NCI-H1436 (cell line): ENCODE measurements at places on chromosomes 16 and 17.

GRCh38 chr17:43877451-43878155 is 29.7 kb downstream of the MPP2 start:
- no peak for DNase-seq

GRCh38 chr16:25709213-25709612 is 17.5 kb downstream of the HS3ST4 start:
- no peak for DNase-seq

GRCh38 chr17:79955691-79956440 is 79.8 kb downstream of the TBC1D16 start:
- no peak for DNase-seq

DNA sequence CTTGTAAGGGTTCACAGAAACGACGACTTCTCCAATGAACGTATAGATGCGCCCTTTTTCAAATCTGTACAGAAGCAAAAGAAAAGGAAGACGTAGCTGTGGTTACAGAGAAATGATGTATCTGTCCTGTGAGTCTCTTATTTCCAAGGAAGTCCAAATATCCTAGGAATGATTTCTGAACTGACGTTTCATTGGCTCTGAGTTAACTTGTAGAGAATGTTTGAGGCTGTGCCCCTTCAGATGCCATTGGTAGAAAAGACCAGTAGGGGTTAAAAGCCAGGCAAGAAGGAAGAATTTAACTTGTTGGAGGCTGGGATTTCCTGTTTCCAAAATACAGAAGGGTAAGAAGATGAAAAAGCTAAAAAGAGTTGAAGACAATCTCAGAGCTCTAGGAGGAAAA is 96.2 kb downstream of the MYO1D start:
- no peak for DNase-seq

DNA sequence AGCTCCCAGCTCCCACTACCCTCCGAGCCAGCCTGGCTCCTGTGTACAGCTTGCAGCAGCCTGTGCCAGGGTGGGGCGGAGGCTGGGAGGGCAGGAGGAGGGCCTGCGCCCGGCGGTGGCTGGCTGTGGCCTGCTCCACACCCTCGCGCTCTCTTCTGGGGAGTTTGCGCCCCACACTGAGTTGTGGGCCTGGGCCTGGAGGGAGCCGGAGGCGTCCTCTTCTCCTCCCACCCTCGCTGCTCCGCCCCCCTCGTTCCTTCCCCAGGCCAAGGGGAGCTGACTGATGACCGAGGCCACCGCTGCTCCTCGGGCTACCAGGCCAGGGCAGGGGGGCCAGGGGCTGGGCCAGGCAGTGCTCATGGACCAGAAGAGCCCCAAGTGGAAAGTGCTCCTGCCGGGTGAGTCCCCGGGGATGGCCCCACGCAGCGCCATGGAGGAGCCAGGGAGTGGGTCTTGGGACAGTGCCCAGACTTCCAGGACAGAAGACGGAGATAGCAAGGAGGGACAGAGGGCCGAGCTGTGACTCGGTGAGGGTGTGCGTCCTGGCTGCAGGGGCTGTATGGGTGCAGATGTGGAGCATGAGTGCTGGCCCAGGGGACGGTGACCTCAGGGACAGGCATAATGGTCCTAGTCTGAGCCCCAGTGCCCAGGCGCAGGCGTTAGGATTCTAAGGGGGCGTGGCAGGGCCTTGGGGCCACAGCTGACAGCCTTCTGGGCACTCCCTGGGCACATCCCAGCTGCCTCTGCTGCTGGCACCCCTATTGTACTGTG is 242.1 kb upstream of the GSE1 start:
- DNase-seq = no peak

DNA sequence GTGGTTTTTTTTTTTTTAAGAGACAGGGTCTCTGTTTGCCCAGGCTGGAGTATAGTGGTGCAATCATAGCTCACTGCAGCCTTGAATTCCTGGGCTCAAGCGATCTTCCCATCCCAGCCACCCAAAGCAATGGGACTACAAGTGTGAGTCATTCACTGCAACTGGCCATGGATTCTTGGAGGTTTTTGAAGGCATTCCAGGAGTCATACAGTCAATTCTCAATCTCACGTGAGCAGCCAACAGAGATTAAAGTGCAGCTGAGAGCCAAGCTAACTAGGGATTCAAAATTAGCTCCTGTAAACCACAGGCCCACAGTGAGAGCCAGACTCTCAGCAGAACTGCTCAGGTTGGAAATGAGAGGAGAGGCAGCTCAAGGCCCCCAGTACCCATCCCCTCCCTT is 30.2 kb downstream of the XPO6 start:
- DNase-seq = no peak

GRCh38 chr16:27221576-27222248 is 18.4 kb downstream of the KDM8 start:
- no peak for DNase-seq

DNA sequence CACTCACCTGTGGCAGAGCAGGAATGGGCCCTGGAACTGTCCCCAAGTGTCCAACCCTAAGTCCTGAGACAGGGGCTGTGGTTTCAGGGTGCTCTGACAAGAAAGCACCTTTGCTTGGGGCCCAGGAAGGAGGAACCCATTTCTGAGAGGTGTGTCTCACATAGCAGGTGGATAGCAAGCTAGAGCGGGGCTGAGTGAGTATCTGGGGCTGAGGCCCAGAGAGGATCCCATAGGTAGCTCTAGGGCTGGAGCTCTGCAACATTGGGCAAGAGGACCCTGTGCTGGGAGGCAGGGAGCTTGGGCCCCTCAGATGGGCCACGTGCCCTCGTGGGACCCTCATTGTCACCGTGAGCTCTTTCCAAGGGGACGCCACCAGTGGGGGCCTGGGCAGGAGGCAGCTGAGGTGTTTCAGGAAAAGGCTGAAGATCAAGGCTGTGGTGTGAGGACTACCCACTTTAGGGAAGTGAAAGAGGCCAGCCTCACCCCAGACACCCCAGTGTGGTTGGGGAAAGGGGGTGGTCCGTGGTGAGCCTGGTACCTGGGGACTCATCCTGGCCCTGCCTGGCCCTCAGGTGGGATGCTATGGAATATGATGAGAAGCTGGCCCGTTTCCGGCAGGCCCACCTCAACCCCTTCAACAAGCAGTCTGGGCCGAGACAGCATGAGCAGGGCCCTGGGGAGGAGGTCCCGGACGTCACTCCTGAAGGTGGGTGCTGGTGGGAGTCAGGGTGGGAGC is 5.3 kb downstream of the DEF8 start:
- DNase-seq = no peak

- DNase-seq = no peak
These were observed 303.3 kb downstream of the CEP112 start for GRCh38 chr17:65888649-65889048.

GRCh38 chr16:86428729-86429517 is 81.4 kb upstream of the FOXF1 start:
- no peak for DNase-seq

DNA sequence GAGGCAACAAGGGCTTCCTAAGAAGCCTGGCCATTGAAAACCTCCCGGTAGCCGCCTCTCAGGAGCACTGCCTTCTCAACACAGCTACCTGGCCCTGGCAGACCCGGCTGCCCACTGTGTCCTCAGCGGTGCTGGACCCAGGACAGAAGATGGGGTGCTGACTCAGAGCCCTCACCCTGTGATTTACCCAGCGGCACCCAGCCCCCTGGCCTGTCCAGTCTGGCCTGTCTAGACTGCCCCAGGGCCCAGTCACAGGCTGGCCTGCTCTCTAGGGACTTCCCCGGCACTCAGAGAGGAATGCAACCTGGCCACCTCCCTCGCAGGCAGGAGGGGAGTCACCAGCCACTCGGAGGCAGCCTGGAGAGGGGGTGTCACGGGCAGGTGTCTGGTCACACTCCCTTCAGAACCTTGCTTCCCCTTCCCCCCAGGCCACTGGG is 20.1 kb downstream of the PIEZO1 start:
- DNase-seq = no peak

DNA sequence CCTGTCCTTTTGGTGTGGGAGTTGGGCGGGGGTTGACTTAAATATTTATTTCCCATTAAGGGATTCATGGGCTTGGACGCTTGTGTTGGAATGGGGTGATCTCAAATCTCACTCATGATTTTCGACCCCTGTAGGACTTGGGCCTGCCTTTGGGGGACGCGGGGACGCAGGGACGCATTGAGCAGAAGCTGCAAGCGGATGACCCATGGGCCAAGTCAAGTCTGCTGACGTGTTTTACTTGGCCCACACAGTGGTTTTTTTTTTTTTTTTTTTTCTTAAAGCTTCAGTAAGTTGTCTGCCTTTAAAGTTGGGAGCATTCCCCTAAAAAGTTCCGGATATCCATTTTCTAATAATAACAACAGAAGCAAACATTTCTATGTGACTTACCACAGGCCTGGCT is 28.9 kb downstream of the CMIP start:
- DNase-seq = no peak

DNA sequence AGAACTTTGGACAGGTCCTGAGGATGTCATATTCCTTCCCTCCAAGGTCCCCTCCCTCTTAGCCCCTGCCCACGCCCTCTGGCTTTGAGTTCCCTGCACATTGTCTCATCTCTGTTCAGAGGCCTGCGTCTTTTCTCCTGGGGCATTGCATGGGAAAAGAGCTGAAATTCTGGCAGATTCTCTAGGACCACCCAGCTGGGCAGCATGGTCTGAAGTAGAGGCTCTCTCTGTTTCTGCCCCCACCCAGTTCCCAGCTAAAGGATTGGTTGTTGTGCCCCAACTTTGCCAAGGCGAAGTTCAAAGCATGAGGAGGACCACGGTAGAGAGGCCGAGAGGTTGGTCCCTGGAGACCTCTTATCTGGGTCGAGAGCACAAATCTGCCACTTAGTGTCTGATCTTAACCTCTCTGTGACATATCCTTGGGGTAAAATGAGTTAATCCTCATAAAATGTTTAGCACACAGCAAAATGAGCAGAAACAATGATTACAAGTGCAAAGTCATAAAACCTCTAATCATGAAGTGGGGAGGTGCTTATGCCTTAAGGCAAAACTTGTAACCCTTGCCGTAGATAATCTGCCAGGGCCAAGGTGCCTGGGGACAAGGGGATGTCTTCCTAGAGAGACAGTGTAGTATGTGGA is 2.4 kb downstream of the ABAT start:
- DNase-seq = no peak

- no peak for DNase-seq
These were observed 20.1 kb upstream of the ALKBH5 start for GRCh38 chr17:18163547-18163946.

DNA sequence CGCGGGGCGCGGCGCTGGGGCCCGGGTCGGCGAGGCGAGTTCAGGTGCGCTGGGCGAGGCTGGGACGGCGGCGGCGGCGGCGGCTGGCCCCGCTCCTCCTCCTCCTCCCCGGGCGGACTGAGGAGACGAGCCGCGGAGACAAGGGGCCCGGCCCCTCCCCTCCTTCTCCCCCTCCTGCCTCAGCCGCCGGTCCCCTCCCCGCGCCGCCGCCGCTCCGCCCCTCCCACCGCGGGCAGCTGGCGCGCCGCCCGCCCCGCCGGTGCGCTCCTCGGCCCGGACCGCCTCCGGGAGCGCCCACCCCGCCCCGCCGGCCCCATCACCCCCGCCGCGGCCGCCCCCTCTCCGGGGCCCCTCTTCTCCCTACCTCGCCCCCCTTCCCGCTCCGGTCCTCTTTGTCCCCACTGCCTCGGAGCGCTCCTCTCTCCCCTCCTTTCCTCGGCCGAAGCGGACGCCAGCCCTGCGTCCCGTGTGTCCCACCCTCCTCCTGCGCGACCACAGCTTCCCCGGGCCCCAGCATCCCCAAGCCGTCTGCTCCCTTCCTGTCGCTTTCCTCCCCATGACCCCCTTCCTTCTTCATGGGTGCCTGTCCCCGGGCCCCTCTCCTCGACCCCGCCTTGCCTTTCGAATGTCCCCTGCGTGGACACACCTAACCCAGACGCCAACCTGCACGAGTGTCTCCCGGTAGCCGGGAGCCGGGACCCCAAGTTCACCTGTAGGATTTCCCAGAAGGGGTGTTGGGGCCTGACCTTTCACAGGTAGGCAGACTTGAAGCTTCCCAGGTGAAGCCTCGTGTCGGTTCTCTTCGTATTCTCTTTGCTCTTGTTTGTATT is at the start of gene TOX3:
TSS of gene TOX3 (minus strand) at position 140 of the 830 bp plus-strand sequence. CDS start 420 bp downstream, outside the sequence.
- DNase-seq = peak; percentile 67

DNA sequence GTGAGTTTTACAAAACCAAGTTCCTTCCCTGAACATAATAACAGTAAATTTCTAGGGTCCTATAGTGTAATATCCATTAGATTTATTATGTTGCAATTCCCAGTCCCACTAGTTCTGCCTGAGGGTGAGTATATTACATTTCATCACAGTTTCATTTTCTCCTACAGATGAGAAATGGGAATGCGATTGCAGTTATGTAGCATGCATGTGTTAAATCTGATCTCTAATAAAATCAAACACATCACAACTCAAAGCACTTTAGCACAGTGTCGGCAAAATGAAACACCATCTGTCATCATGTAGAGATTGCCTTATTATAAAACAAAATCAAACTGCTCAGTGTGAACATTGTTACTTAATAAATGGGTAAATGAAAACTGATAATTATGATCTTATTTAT is 180.5 kb upstream of the TOX3 start:
- no peak for DNase-seq

- DNase-seq = no peak
These were observed 57.4 kb upstream of the COX10 start for GRCh38 chr17:14011740-14012405.

GRCh38 chr17:76155988-76156661 is 15.1 kb upstream of the FOXJ1 start:
- no peak for DNase-seq

GRCh38 chr17:82278308-82278707 is 4.8 kb upstream of the CSNK1D start:
- DNase-seq = no peak

GRCh38 chr16:82152196-82152595 is 17.8 kb downstream of the MPHOSPH6 start:
- no peak for DNase-seq

- DNase-seq = no peak
These were observed 68.8 kb downstream of the ABR start for GRCh38 chr17:1110862-1111598.

GRCh38 chr16:27449434-27450195 is 47.6 kb downstream of the IL21R start:
- no peak for DNase-seq
